GM04504 (cell line): ENCODE measurements at places on chromosomes 6 and 20.

DNA sequence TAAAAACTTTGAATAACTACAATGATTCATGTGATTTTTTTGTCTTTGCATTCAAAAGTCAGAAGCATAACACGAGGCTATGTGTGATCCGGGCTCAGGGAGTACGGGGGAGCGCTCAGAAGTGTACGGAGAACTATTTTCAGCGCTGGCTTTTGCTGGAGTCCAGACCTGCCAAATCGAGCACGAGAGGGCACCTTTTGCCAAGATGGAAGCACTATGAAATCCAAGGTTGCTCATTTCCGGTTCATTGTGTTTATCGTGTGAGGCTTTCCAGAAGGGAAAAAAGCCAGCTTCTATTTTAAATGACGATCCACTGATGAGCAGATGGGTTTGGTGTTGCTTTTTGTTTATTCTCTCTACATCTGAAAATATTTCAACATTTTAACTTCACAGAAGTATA lies 11.3 kb downstream of the RAMACL start:
- no peak for DNase-seq

DNA sequence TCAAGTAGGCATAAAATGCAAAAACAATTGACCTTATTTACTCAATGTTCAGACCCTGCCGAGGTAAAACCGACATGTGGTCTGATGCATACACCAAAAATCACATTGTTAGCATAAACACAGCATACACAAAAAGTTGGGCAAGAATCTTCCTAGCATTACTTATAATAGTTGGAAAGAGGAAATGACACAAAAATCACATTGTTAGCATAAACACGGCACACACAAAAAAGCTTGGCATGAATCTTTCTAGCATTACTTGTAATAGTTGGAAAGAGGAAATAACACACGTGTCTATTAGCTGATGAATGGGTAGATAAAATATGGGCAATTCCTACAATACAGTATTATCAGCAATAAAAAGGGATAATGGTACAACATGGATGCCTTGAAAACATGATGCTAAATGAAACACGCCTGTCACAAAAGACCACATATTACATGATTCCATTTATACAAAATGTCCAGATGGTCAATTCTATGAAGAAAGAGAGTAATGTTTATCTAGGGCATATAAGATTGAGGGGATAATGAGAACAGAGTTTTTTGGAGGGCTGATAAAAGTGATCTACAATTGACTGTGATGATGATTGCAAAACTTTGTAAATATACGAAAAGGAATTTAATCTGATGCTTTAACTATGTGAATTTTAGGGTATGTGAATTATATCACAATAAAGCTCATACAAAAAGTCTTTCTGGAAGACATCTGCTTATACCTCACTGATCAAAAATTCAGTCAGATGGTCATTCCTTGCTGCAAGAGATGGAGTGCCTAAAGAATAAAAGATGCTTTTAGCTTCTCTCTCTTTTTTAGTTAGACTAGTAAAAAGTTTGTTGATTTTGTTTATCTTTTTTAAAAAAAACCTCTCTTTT lies 1019.5 kb upstream of the CITED2 start:
- no peak for DNase-seq

- DNase-seq: no peak
Observed at GRCh38 chr6:111803371-111803770, 69.9 kb downstream of the FYN start.

DNA sequence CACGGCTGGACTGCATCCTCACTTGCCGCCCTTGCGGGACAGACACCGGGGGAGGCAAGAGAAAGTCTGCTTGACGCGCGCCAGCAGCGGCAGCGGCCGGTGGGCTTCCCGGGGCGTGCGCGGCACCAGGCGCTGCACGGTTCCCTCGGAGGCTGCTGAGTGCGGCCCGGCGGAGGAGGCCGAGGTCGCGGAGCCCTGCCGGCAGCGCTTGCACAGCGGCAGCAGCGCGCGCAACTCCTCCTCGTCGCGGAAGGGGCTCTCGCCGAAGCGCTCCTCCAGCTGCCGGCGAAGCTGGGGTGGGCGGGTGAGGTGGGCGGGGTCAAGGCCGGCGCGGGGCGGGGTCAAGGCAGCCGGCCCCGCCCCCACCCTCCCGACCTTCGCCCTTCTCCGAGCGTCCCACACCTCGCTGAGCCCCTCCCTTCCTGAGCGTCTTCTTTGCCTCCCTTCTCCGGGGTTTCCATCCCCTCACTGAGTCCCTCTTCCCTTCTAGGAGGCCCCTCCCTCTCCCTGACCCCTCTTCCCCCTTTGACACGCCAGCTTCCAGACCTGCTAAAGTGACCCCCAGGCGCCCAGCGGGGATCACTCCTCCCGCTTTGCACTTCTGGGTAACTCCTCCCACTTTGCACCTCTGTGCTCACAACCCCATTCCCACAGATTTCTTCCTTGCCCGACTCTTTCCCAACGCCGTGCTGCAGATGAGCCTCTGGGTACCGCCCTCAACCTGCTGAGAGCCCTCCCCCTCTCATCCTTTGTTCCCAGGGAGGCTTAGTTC lies 8.8 kb downstream of the DUSP15 start:
- no peak for DNase-seq

GRCh38 chr6:113596387-113597230 lies 260.5 kb upstream of the MARCKS start:
- DNase-seq: peak; percentile 59

- DNase-seq: no peak
Observed at GRCh38 chr6:1392813-1393640, 3.7 kb downstream of the FOXF2 start.

- DNase-seq: no peak
Observed at GRCh38 chr20:24303393-24304170, 165.8 kb upstream of the SYNDIG1 start.

DNA sequence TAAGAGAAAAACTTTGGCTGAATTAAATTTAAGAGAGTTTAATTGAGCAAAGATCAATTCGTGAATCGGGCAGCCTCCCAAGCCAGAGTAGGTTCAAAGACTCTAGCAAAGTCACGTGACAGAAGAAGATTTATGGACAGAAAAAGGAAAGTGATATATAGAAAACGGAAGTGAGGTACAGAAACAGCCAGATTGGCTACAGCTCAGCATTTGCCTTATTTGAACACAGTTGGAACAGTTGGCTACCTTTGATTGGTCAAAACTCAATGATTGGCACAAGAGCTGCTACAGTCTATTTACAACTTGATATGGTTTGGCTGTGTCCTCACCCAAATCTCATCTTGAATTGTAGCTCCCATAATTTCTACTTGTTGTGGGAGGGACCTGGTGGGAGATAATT lies 102.6 kb downstream of the PLG start:
- DNase-seq: no peak

- DNase-seq: no peak
Observed at GRCh38 chr6:6891125-6891721, 216.5 kb upstream of the RREB1 start.

DNA sequence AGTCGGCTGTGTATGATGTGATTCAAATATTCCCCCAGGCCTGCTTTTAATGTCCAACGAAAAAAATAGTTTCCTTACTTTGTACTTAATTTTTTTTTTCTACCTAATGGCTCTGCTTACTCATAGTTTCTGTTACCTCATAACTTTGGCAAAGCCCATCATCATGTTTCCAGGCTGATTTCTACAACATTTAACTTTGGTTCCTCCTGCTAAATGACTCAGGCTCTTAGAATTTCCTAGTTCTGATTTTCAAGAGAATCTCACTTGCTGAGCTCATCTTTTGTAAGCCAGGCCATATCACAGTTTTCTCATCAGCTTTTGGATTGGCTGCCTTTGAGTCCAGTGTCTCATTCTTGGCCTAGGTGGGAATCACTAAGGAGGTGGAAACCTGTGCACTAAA lies 323.1 kb downstream of the HDGFL1 start:
- DNase-seq: peak; percentile 86

GRCh38 chr6:159169193-159169555 lies at the start of gene FNDC1:
FNDC1 (plus strand) TSS chr6:159169400; CDS start chr6:159169597, 197 bp downstream.
- DNase-seq: no peak

DNA sequence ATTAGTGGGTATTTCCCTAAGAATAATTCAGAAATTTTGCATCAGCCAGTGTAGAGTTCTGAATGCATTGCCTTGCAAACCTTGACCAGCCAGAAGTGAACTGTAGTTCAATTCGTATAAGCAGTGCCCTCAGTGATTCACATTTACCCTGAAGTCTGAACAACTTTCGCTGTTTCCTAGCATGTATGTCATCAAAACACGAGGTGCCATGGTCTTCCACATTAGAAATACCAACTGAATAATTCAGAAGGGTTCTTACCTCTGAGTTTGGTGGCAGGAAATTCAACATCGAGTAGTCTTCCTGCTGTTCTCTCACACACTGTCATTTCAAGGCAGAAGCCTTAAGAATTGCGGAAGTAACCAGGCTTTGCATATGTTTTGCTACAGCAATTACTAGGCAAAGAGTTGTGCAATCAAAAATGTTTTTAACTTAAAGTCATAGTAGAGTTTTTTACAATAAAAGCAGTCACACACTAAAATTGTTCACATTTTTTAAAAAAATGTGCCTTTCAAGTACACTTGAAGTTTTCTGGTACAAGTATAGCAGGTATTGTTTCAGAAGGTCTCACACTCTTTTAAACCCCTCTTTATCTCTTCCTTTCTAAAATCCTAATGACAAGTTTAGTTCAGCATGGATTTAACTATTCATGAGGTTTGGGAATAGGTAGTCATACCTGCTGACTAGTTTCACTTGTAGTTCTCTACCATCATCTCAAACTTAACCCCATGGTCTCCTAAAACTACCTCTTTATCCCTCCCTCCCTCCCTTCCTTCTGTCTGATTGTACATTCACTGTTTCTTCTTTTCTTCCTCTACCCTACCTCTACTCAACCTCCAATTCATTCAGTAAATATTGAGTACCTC lies 118.3 kb downstream of the STXBP5 start:
- peak; percentile 35 for DNase-seq

GRCh38 chr6:39910164-39910563 lies 24.1 kb downstream of the MOCS1 start:
- no peak for DNase-seq

DNA sequence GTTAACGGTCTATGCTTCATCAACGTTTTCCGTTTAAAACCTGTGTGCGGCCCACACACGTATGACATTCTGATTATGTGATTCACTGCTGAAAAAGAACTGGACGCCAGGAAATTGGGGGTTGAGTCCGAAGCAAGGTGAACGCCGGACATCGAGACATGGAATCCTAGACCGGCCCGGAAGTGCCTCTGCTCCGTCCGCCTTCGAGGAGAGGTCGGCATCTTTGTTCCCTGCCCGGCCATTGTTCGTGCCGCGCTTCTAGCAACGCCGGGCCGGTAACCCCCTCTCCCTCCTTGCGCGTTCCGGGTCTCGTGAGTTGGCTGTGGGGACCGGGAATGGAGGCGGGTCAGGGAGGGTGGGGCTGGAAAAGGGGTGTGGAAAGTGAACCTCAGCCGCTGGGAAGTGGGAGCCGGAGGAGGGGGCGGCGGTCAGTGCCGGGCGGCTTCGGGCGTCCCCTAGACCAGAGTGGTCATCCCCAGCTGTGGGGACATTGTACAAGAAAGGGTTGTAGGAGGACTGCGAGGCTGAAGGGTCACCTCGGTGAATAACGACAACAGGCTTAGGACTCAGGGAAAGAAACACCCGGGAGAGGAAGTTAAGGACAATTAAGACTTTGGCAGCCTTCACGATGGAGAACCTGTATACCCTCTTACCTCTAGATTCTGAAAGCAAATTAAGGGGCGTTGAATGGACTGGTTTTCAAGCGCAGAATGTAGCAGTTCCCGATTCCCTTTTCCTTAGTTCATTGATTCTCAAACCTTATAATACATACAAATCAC lies at the start of gene ZSCAN9:
TSS of gene ZSCAN9 (plus strand) at position 220 of the 779 bp plus-strand sequence. CDS start 1,810 bp downstream, outside the sequence.
- DNase-seq: peak; percentile 60

DNA sequence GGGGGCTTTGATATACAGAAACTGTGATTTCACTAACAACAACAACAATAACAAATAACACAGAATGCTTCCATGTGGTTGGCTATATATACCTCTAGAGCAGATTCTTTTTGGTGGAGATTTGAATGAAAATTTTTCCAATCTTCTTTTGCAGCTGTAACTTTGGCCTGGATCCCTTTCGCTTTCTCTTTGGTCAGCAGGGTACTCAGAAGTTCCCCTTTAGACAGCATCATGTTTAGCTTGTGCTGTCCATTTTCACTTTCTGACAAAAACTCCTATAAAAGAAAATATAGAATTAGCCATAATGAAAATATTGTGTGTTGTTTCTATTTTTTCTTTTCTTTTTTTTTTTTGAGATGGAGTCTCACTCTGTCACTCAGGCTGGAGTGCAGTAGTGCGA lies 264.2 kb downstream of the SYNE1 start:
- no peak for DNase-seq

DNA sequence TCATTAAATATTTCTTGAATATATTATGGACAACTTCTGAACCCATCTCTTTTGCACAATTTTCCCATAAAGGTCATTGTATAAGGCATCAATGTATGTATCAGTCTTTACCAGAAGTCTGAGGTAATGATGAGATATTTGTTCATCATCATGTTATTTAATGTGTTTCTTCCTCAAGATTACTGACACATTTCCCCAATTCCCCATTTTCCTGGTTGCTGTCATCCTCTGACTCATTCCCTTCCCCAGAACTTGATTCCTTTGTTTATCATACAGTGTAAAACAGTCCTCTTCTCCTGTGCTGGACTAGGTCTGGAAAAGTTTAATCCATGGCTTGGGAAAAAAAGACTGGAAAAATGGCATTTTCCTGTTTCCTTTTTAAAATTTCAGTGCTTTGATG lies 107.9 kb upstream of the FLRT3 start:
- peak; percentile 32 for DNase-seq

DNA sequence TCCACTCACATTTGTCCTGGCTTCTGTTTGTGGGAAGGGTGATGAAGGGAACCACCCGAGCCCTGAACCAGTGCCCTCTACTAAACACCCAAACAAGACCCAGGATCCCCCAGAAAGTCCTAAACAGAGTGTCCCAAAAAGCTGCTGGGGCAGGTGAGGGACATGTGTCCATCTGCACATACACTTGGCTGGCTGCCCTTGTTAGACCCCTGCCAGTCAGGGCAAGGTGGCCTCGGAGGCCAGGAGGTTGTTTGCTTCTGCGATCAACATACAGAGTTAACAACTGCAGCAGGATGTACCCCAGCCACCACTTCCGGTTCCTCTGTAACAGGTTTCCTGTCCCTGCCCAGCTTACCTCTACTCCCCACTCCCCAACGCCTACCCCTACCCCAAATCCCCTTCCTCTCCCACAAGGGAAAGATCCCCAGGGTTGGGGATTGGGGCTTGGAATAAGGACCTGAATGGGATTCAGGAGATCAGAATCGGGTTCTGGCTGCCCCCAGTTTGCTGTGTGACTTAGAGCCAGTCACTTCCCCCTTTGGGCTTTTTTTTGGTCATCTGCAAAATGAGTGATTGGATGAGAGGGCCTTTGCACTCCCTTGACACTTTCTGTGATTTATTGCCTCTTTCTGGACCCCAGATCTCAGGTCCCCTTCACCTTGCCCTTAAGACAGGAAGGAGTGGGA lies 13.9 kb downstream of the DEF6 start:
- no peak for DNase-seq

DNA sequence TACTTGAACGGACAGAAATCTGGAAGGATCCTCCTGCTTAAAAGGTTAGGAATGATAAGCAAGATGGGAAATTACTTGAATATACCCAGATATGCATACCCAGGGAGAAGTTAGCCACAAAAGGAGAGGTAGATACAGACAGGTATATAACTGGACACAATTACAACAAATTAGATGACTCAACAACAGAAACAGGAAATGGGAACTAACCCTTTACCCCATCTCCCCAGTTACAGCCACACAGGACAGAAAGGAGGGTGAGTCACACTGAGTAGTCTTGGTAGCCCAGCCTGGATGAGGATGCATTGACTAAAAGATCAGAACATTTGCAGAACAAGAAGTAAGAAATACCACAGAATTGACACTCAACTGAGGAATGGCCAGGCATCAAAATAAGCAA lies 61.2 kb downstream of the C6orf52 start:
- peak; percentile 18 for DNase-seq

GRCh38 chr20:17964073-17964472 lies 4.5 kb downstream of the SNX5 start:
- no peak for DNase-seq

- DNase-seq: no peak
Observed at GRCh38 chr20:37042986-37043972, 52.5 kb downstream of the RBL1 start.
